ENCODE measurements at places on chromosomes 5 and 9.

GRCh38 chr9:25177858-25178257 is 500.4 kb downstream of the TUSC1 start:
- H3K27ac ChIP-seq = no peak overlapping the region
- DNase-seq = no peak

DNA sequence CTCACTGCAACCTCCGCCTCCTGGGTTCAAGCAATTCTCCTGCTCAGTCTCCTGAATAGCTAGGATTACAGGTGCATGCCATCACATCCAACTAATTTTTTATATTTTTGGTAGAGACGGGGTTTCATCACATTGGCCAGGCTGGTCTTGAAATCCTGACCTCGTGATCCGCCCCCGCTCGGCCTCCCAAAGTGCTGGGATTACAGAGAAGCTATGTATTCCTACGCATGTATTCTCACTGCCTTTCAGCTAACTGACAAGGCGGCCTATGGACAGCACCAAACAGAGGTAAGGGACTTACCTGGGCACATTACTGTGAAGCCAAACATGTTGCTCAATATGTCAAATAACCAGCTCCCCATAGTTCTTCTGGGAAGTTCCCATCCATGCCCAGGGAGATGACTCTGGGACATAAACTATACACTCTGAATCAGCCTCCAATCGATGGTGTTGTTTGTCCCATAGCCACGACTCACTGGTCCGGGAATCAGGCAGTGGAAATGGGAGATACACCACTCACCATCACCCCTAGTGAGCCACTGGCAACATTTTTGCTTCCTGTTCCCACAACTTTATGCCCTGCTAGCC is 114.6 kb downstream of the SYK start:
- H3K4me3 ChIP-seq = no peak overlapping the region
- no peaks in the 10 kb centered on the region for H3K27me3 ChIP-seq
- no peak for DNase-seq
- H3K4me1 ChIP-seq = peaks cover 5% of the 10 kb centered on the region

DNA sequence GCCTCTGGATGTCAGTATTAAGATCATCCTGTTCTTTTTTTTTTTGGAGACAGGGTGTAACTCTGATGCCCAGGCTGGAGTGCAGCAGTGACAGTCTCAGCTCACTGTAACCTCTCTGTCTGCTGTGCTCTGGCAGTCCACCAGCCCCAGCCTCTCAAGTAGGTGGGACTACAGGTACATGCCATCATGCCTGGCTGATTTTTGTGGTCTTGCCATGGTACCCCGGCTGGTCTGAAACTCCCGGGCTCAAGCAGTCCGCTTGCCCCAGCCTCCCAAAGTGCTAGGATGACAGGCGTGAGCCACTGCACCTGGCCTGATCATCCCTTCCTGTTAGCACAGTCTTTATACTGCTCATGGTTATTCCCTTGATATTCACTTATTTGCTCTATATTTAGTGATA is 3.5 kb downstream of the KDM4C start:
- H3K4me3 ChIP-seq = no peak overlapping the region
- no peaks in the 10 kb centered on the region for H3K36me3 ChIP-seq
- peaks cover 42% of the 10 kb centered on the region for H3K4me1 ChIP-seq

DNA sequence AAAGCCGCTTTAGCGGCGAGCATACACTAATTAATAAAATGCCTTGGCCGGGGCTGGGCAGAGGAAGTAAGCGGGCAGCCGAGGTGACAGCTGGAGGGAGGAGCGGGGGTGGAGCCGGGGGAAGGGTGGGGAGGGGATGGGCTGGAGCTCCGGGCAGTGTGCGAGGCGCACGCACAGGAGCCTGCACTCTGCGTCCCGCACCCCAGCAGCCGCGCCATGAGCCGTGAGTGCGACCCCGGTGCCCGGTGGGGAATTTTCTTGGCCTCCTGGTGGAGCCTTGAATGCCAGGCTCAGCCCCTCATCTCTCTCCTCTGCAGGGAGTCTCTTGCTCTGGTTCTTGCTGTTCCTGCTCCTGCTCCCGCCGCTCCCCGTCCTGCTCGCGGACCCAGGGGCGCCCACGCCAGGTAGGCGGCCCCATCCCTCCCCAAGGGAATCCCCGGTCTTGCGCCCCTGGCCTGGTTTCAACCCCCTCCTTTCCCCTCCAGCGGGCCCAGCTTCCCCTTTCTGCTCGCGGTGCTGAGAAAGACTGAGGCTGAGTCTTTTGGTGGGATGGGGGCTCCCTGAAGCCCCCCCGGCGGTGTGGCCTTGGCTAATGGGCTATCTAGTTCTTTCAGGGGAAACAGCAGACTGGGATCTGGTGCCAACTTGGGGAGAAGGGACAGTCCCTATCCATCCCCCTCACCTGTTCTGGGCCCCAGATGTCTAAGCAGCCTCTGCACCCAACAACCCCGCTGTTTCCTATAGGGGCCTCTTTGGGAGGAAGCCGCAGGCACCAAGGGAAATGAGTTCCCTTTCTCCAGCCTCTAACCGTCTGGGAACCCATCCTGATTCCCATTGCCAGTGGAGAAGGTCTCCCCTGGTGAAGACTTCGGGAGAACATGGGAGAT is at the start of gene PTGS1:
PTGS1 (plus strand) TSS at position 156 of the 887 bp plus-strand sequence; CDS start at position 217, 61 bp downstream.
- DNase-seq = peak; percentile 90
- H3K27ac ChIP-seq = peak within 1 kb of the TSS; percentile 78
- H3K36me3 ChIP-seq = no peaks in the 10 kb centered on the region
- H3K4me3 ChIP-seq = peak within 1 kb of the TSS; percentile 69
- H3K4me1 ChIP-seq = peaks cover 17% of the 10 kb centered on the region
- no peaks in the 10 kb centered on the region for H3K27me3 ChIP-seq

DNA sequence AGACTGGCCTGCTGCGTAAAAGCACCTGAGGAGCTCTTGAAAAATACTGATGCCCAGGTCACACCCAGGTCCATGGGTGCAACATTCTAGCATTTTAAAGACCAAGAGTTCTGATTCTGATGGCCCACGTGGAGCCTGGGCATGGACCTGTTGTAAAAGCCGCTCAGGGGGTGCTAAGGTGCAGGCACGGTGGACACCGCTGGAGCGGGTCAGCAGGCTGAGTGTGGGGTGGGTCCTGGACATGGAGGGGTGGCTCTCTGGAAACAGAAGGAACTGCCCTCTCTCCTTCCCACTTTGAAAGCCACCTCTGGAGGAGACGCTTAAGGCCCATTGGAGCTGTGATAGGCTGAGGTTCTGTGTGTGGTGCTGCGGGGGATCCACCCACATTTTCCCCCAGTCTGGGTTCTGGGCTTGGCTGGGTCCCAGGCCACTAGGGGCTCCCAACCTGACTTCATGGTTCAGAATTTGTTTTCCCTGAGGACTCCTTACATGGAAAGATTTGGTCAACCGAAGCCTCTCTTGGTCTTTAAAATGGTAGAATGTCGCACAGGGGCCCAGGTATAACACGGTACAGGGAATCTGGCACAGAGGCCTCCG is 16.6 kb downstream of the GPRIN1 start:
- H3K27ac ChIP-seq = no peak overlapping the region
- peaks cover 36% of the 10 kb centered on the region for H3K27me3 ChIP-seq
- DNase-seq = no peak
- H3K4me1 ChIP-seq = peaks cover 15% of the 10 kb centered on the region
- no peak overlapping the region for H3K4me3 ChIP-seq

- no peak overlapping the region for H3K4me3 ChIP-seq
- no peaks in the 10 kb centered on the region for H3K4me1 ChIP-seq
- DNase-seq = no peak
- H3K36me3 ChIP-seq = no peaks in the 10 kb centered on the region
Observed at GRCh38 chr9:80775530-80775929, 913.8 kb downstream of the TLE1 start.

DNA sequence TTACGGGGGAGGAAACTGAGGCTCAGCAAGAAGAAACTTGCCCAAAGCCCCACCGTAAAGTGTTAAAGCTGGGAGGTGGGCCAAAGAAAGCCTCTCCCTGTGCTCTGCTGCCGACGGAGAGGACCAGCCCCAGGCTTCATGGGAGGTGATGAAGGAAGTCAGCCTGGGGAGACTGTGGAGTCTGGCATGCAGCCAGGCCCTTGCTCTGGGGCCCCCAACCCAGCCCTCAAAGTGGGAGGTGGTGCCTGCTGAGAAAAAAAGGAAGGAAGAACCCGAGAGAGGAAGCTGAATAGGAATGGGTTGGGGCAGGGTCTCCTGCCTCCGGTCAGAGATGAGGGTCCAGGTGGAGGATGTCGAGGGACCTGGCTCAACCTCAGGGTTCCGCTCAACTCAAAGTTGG is 3.8 kb downstream of the RNF44 start:
- H3K36me3 ChIP-seq = peaks cover 35% of the 10 kb centered on the region
- peak overlapping the region; percentile 99 for H3K4me3 ChIP-seq
- peak; percentile 87 for DNase-seq
- no peaks in the 10 kb centered on the region for H3K27me3 ChIP-seq
- peak overlapping the region; percentile 97 for H3K27ac ChIP-seq

DNA sequence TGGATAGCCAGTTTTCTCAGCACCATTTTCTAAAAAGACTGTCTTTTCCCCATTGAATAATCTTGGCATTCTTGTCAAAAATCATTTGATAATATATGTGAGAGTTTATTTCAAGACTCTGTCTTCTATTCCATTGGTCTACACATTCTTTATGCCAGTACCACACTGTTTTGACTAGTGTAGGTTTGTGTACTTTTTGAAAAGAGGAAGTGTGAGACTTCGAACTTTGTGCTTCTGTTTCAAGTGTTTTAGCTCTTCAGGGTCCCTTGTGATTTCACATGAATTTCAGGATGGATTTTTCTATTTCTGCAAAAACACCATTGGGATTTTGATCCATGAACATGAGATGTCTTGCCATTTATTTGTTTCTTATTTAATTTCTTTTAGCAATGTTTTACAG is 78.5 kb upstream of the ALDH1A1 start:
- H3K27me3 ChIP-seq = no peaks in the 10 kb centered on the region
- no peaks in the 10 kb centered on the region for H3K36me3 ChIP-seq
- H3K4me3 ChIP-seq = no peak overlapping the region
- no peak overlapping the region for H3K27ac ChIP-seq
- no peak for DNase-seq

- no peak overlapping the region for H3K4me3 ChIP-seq
- H3K36me3 ChIP-seq = no peaks in the 10 kb centered on the region
- no peak overlapping the region for H3K27ac ChIP-seq
- H3K27me3 ChIP-seq = no peaks in the 10 kb centered on the region
Observed at GRCh38 chr5:9337928-9338595, 207.8 kb downstream of the SEMA5A start.

DNA sequence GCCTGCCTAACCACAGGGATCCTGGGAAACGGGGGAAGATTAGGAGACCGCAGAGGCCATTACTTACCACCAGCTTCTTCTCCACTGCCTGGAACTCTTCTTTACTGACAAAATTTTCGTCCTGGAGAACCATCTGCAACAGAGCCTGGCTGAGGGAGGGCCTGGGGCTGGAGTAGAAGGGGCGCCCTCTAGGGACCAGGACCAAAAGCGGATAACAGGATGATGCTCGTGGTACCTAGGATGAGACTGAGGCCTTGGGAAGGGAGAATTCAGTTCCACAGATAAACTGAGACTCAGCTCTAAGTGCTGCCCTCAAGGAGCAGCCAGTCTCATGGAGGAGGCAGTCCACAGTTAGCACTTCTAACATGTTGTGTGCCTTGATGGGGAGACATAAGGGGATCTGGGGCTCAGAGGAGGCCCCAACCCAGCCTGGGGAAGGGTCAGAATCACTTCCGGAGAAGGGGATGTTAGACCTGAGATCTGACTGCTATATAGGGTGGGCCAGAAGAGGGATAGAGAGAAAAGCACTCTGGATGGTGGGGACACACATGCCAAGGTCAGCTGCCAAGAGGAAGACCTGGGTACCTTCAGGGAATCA is 1.2 kb downstream of the SPATA24 start:
- peaks cover 18% of the 10 kb centered on the region for H3K4me1 ChIP-seq
- no peak overlapping the region for H3K4me3 ChIP-seq
- peak overlapping the region; percentile 95 for H3K27ac ChIP-seq
- no peak for DNase-seq
- H3K27me3 ChIP-seq = no peaks in the 10 kb centered on the region

GRCh38 chr9:95757439-95757838 is 118.1 kb upstream of the ERCC6L2 start:
- H3K27ac ChIP-seq = peak overlapping the region; percentile 60
- H3K4me3 ChIP-seq = no peak overlapping the region
- H3K4me1 ChIP-seq = peaks cover 27% of the 10 kb centered on the region
- H3K36me3 ChIP-seq = no peaks in the 10 kb centered on the region
- no peaks in the 10 kb centered on the region for H3K27me3 ChIP-seq
- DNase-seq = no peak

- H3K27me3 ChIP-seq = no peaks in the 10 kb centered on the region
- no peaks in the 10 kb centered on the region for H3K36me3 ChIP-seq
- DNase-seq = no peak
- no peak overlapping the region for H3K27ac ChIP-seq
Observed at GRCh38 chr9:90240541-90240940, 402.1 kb downstream of the DIRAS2 start.

DNA sequence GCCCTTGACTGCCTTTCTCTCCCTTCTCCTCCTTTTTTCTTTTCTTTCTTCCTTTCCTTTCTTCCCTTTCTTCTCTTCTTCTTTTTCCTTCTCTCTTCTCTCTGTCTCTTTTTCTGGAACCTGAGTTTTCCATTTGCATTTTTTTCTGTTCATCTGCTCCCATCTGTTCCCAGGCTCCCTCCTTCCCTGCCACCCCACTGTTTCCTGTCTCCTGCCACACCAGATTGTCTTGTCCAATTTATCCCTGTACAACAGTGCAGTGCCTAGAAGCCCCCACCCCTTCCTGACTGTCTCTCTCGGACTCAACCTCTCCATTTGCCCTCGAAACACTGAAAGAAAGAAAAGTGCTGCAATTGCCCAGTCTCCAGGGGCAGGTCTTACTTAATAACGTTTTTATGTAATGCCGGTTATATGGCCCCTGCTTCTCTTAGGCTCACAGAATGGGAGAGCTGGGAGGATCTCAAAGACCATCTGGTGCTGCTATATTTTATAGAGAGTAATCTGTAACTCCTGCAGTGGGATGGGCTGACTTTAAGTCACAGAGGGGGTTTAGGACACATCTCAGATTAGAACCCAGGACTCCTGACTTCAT is 101.4 kb downstream of the RALGPS1 start:
- H3K36me3 ChIP-seq = no peaks in the 10 kb centered on the region
- H3K4me1 ChIP-seq = no peaks in the 10 kb centered on the region
- no peaks in the 10 kb centered on the region for H3K27me3 ChIP-seq
- H3K27ac ChIP-seq = no peak overlapping the region
- H3K4me3 ChIP-seq = no peak overlapping the region
- DNase-seq = no peak

DNA sequence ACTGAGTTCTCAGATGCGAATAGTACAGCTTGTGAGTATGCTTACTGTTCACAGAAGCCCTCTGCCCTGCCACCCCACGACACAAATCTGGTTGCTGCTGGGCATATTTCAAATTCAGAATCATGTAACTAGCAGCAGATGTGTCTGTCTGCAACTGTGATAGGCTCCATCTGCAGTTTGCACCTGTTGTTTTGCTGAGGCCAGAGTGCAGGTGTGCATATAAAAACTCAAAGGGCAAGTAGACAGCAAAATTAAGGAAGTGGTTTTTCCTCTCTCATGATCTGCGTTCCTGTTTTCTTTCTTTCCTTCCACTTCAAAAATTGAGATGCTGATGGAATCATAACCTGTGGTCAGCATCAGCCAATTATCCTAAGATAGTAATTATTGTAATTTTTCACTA is 1000.5 kb downstream of the PTPRD start:
- no peak for DNase-seq
- no peaks in the 10 kb centered on the region for H3K27me3 ChIP-seq
- no peaks in the 10 kb centered on the region for H3K4me1 ChIP-seq
- no peaks in the 10 kb centered on the region for H3K36me3 ChIP-seq
- H3K27ac ChIP-seq = no peak overlapping the region

Data from spleen (tissue), 13 donors.